ENCODE measurements at places on chromosomes 5 and 9. TPM values are rescaled to one million over a fixed set of nuclear protein-coding genes. Genes with fewer than 3 reads are reported as not detected.

- no peaks in the 10 kb centered on the region for H3K27me3 ChIP-seq
- no peak overlapping the region for H3K27ac ChIP-seq
- no peak overlapping the region for H3K4me3 ChIP-seq
- peaks cover 21% of the 10 kb centered on the region for H3K36me3 ChIP-seq
- peaks cover 13% of the 10 kb centered on the region for H3K4me1 ChIP-seq
- no peak for DNase-seq
Measured at GRCh38 chr5:127421471-127421870, 96.0 kb upstream of the PRRC1 start.

DNA sequence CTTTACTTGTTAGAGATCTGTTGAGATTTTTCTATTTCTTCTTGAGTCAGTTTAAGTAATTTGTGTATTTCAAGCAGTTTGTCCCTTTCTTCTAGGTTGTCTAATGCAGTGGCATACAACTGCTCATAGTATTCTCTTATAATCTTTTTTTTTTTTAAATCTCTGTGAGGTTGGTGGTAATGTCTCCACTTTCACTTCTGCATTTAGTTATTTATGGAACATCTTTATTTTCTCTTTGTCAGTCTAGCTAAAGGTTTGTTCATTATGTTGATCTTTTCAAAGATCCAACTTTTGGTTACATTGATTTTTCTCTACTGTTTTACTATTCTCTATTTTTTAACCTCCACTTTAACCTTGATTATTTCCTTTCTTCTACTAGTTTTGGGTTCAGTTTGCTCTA lies 13.8 kb downstream of the FOXE1 start:
- H3K27me3 ChIP-seq = peaks cover 47% of the 10 kb centered on the region
- no peak overlapping the region for H3K27ac ChIP-seq
- H3K4me3 ChIP-seq = no peak overlapping the region
- peaks cover 9% of the 10 kb centered on the region for H3K36me3 ChIP-seq
- DNase-seq = no peak
- H3K4me1 ChIP-seq = peaks cover 12% of the 10 kb centered on the region

DNA sequence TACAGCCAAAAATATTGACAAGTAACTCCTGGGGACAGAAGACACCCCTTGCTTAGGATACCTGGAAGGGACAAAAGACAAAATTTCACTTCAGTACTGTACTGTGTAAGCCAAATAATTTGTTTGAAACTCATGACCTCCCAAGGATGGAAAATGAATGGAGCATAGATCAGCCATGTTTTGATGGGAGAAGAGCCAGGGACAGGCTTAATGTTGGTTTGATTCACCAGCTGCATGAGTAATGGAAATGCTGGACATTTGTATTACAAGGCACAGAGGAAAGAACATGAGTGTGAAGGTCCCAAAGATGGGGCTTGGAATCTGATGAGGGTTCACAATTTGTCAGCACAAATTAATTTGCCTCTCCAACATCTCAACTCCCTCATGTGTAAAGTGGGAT lies 122.8 kb downstream of the ENC1 start:
- no peak for DNase-seq
- no peaks in the 10 kb centered on the region for H3K27me3 ChIP-seq
- H3K36me3 ChIP-seq = peaks cover 8% of the 10 kb centered on the region
- H3K4me1 ChIP-seq = peaks cover 27% of the 10 kb centered on the region

- no peaks in the 10 kb centered on the region for H3K27me3 ChIP-seq
- no peak for DNase-seq
- no peak overlapping the region for H3K27ac ChIP-seq
- H3K36me3 ChIP-seq = no peaks in the 10 kb centered on the region
- peaks cover 13% of the 10 kb centered on the region for H3K4me1 ChIP-seq
Measured at GRCh38 chr5:113320273-113320780, 114.5 kb downstream of the TSSK1B start.

DNA sequence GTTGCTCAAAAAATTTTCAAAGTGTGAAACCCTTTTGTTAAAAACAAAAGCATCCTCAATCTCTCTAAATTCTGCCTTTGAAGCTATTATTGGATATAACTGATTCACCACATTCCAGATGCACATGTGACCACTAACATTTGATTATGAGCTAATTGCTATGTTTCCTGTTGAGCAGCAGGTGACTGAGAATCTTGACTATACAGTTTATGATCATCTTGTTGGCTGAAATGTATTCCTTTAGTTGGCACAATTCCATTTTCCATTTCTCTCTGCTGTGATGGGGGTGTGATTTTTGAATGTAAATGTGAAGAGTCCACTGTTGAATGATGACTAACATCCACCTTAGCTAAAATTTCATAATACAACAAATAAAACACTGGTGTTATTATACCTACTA lies 10.7 kb downstream of the LYSMD3 start:
- no peaks in the 10 kb centered on the region for H3K4me1 ChIP-seq
- no peak overlapping the region for H3K27ac ChIP-seq
- DNase-seq = no peak
- H3K36me3 ChIP-seq = peaks cover 23% of the 10 kb centered on the region
- H3K4me3 ChIP-seq = no peak overlapping the region
- H3K27me3 ChIP-seq = no peaks in the 10 kb centered on the region

DNA sequence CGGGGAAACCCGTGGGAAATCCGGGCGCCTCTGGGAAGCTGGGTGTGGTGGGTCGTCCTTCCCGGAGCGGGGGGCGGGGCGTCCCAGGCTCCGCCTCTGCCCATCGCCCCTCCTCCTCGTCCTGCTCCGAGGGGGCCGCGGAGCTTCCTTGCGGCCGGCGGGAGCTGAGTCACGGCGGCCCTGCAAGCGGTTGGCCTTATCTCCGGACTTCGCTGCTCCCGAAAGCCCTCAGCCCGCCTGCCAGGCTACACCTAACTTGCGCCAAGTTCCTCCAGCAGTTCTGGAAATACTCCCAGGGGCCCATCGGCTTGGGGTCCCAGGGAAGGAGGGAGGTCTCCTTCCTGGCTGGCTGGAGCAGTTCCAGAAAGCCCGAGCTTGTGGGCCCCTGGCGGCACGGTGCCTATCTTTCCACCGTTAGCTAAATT lies 54.1 kb upstream of the CDKN2AIPNL start:
- H3K27me3 ChIP-seq = no peaks in the 10 kb centered on the region
- peaks cover 20% of the 10 kb centered on the region for H3K4me1 ChIP-seq
- peak; percentile 89 for DNase-seq
- H3K4me3 ChIP-seq = peak overlapping the region; percentile 86

DNA sequence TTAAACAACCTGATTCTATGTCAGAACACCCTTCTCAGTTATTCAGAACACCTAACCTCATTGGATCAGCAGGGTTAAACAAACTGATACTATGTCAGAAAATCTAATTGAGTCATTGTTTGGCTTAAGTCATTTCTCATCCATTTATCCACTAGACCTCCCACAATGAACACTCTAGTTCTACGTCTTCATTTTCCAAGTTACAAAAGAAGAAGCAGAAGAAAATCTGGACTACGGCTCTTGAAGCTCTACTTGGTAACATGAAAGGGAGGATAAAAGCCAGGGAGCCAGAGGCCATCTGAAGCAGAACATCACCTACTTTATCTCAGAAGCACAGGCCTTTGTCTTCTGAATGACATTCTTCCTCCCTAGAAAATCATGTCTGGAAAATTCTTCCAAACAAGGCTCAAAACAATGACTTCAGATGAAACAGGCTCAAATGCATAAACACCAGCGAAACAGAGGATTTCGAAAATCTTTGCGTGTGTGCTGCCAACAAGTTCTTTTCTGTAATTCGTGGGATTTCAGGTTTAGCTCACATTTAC lies 35.4 kb upstream of the TGFBI start:
- DNase-seq = no peak
- no peak overlapping the region for H3K27ac ChIP-seq
- no peak overlapping the region for H3K4me3 ChIP-seq
- no peaks in the 10 kb centered on the region for H3K4me1 ChIP-seq

- no peak for DNase-seq
- H3K27ac ChIP-seq = no peak overlapping the region
- peaks cover 6% of the 10 kb centered on the region for H3K36me3 ChIP-seq
- peaks cover 3% of the 10 kb centered on the region for H3K4me1 ChIP-seq
- H3K4me3 ChIP-seq = no peak overlapping the region
Measured at GRCh38 chr9:129576546-129577543, 44.1 kb downstream of the C9orf50 start.

DNA sequence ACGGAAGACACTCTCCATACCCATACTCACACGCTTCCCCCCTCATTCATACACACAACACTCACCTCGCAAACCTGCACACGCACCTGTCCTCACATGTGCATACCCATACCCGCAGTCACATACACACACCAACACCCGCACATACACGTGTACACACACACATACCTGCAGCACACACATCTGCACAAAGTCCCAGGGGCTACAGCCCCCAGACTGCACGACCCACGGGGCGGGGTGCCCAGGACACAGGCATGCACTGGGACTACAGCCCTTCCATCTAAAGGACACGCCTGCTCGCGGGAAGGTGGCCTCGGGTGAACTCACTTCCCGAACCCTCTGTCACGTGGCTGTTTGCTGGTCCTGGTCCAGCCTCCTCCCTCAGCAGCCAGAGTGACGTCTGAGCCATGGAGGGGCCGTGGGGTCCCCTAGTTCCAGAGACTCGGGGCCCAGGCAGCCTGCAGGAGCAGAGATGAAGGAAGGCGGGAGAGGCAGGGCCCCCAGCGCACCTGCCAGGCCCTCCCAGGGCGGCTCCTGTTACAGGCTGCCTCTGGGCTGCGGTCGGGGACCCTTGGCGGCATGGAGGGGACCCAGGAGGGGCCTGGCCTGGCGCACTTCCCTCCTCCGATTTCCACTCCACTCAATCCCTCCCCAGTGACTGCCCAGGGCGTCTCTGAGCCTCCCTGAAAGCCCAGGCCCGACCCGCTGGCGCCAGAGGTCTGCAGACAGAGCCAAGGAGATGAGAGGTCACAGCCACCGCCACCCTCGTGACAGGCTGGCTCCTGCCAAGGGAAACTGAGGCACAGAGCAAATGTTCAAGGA lies 8.1 kb downstream of the SLC12A7 start:
- peaks cover 69% of the 10 kb centered on the region for H3K4me1 ChIP-seq
- no peak for DNase-seq
- no peaks in the 10 kb centered on the region for H3K36me3 ChIP-seq
- peak overlapping the region; percentile 54 for H3K27ac ChIP-seq
- no peak overlapping the region for H3K4me3 ChIP-seq

- no peak overlapping the region for H3K27ac ChIP-seq
- H3K27me3 ChIP-seq = no peaks in the 10 kb centered on the region
- H3K4me3 ChIP-seq = no peak overlapping the region
- peaks cover 4% of the 10 kb centered on the region for H3K4me1 ChIP-seq
- H3K36me3 ChIP-seq = no peaks in the 10 kb centered on the region
Measured at GRCh38 chr9:17894501-17895160, 315.8 kb downstream of the SH3GL2 start.

DNA sequence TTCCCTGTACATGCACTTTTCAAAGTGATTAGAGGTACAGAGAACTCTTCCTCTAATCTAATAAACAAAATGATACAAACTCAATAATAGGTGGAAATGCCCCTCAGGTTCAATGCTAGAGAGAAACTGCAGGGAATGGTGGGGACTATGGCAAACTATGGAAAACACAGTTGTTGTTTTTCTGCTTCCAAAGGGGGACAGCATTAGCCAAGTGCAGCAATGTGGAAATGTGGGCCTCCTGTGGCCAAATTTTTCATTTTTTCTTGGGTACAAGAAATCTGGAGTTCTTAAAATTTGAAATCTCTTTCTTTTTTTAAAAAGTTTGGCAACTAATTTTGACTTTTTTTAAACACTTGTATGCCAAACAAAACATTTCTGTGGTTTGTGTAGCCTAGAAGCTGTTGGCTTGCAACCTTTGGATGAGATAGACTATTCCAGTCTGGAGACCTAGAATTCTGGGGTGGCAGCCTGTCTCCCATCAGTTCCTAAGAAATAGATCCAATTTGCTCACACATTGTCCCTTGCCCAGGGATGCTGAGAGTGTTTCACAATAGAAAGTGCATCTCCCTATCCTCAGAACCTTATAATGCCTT lies 218.6 kb downstream of the PAPPA start:
- no peak overlapping the region for H3K4me3 ChIP-seq
- no peaks in the 10 kb centered on the region for H3K27me3 ChIP-seq
- H3K27ac ChIP-seq = no peak overlapping the region
- no peak for DNase-seq
- H3K36me3 ChIP-seq = no peaks in the 10 kb centered on the region

Gene SPATA6L
- 1.8 TPM for total RNA-seq

Gene EQTN
- 1.4 TPM for total RNA-seq

Gene ANKRD34B
- total RNA-seq = 3.6 TPM

Gene PDE6A
- total RNA-seq = not detected

Gene PAPPA
- 0.34 TPM for total RNA-seq

Gene SH3TC2
- total RNA-seq = 0.78 TPM

Gene SPATA31E1
- total RNA-seq = 0.05 TPM

Gene FOXD4L6
- total RNA-seq = not detected

Data from WTC11 (cell line).